Fibroblast of skin of abdomen (primary cell): ENCODE measurements at places on chromosomes 2 and 18.
A peak's percentile ranks its signal among the peaks of the same experiment; 100 is the strongest.

GRCh38 chr2:99656994-99657393 is 167.2 kb upstream of the REV1 start:
- no peak for DNase-seq

DNA sequence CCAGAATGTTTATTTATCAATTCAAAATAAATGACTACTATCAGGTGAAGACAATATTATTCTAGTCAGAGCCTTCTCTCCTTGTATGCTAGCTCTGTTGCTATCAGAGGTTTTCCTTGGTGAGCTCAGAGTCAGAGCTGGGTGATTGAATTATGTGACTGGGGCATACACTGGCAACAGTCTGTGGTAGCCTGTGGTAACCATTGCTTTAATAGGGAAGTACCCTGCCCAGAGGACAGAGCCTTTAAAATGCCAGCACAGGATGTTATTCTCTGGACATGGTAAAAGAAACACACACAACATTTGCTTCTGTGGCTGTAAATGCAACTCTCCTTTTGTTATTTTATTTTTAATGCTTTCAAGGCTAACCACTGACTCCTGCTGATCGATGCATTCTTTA is 124.7 kb downstream of the PPP1R1C start:
- DNase-seq, result no peak

DNA sequence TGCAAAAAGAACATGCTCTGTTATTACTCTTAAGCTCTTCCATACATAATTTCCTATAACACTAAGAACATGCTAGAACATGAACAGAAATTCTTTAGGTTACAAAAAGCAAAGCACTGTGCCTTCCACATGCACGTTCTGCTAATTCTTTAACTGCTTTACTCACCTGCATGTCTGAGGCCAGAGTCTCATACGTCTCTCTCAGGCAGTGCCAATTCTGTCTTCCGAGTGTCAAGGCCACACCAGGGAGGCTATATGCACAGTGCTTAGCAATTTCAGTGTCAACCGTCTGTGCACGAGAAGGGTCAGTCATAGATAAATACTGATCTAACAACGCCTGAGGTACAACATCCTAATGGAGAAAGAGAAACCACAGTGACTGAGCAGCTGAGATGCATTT is 55.1 kb downstream of the PPP4R1 start:
- DNase-seq, result no peak

GRCh38 chr2:36408198-36408703 is 52.7 kb downstream of the CRIM1 start:
- no peak for DNase-seq

GRCh38 chr18:72376256-72376655 is 167.9 kb downstream of the CBLN2 start:
- no peak for DNase-seq

GRCh38 chr2:37829202-37829601 is 95.9 kb upstream of the RMDN2 start:
- DNase-seq, result peak; percentile 97

GRCh38 chr18:56351911-56352500 is 286.4 kb downstream of the TXNL1 start:
- no peak for DNase-seq

GRCh38 chr2:190535586-190535985 is 1.1 kb upstream of the NEMP2 start:
- DNase-seq, result no peak

- DNase-seq, result no peak
Observed at GRCh38 chr2:205617905-205618304, 64.4 kb upstream of the NRP2 start.

DNA sequence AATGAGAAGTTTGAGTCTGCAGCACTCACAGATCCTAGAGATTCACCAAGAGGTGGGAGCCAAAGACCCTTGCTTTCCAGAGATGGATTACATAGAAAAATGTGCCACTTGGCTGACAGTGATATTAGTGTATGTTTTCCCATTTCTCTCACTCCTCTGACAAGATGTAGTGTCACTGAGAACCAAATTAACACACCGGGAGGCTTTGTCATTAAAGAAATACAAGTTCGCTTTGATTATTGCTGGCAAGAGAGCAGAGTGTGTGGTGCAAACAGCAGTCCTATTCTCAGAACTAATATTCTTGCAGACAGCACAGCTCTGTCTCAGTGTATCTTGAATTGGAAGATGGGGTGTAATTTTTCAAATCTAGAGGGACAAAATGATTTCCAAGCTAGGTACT is 171.6 kb upstream of the SETBP1 start:
- no peak for DNase-seq

DNA sequence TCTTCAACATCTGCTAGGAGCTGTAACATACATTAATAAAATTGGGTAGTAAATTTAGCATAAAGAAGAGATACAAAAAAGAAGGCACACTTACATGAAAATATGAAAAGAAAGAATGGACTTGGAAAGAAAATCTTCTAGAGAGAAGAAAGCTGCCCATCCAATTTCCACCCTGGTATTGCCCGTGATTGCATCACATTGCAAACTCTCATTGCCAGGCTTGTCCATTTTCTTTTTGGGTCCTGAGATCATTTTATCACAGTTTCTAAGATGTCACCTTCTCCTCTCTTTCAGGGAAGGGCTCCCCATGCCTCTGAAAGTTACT is 321.5 kb downstream of the RND3 start:
- peak; percentile 31 for DNase-seq

DNA sequence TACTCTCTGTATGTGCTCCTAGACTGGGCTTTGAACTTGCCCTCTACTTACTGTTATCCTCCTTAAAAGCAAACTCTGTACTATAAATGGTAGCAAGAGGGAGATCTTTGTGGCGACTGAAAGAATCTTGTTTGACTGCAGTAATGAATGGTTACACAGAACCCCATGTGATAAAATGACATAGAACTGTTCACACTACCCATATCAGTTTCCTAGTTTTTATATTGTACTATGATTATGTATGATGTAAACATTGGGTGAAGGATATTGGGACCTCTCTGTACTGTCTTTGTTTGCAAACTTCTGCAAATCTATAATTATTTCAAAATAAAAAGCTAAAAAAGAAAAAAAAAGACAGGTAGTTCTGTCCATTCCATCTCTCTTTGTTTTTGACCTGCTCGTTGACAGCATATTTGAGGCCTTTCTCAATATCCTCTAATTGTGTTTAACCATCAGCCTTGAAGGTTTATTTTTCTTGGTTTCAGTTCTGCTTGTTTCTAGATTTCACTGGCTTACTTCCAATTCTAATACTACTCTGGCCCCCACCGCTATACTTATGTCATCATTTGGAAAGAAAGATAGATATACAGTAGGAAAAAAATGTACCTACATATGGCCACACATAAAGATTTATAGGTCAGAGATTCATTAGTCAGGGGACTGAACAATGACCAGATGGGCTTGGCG is 79.2 kb upstream of the MYO3B start:
- DNase-seq, result no peak

DNA sequence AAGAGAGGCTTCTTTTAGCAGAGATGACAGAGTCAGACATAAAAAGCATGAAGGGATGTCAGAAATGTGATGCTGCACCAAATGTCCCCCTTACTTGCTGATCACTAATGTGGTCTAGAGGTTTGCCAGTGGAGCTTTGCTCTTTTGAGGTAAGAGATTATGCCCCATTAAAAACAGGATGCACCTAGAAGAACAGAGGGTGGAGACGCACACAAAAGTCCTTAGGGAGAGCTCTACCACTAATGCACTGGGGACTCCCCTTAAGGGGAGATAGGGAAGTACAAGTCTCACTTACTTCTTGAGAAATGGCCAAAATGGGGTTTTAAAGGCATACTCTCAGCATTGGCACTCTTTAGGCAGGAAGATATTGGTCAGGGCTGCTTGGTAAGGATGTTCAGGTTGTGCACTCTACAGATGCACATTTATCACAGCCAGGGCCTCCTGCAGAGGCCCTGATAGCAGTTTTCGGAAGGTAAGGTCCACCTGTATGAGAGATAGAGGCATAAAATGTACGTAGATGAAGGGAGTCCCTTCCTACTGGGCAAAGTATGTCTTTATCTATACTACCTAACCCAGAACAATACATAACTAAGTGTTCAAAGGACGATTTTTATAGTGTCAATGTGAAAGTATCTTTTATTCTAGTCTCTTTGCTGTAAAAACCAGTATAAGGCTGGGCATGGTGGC is 17.0 kb upstream of the SCYGR1 start:
- DNase-seq, result no peak

GRCh38 chr2:46776687-46777327 is 138.8 kb downstream of the MCFD2 start:
- peak; percentile 73 for DNase-seq

DNA sequence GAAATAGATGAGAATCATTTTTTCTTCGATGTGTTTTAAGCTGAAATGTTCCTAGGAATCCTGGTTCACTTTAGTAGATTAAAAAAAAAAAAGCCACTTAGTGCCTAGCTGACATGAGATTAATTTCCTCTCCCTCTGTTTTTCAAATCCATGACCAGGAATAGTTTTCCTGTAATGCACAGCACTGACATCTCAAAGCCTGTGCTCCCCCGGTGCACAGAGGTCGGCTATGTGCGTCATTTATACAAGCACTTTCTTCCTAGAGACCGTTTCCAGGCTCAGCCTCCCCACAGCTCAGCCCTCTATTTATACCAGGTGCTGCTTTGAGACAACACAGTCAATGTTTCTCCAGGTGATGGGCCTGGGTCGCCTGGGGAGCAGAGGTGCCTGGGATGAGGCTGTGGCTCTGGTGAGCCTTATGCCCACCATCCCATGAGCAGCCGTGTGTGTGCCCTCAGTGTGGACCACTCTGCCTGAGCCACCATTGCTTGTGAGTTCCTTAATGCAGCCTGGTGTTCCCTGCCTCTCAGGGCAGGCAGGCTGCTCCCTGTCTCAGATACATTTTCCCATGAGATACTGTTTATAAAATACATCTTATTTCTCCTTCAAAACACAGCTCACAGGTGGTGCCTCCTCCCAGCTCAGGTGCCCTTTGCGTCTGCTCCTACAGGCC is 515.7 kb upstream of the HS6ST1 start:
- no peak for DNase-seq

GRCh38 chr18:50282521-50283335 is 1.4 kb upstream of the MBD1 start:
- no peak for DNase-seq

DNA sequence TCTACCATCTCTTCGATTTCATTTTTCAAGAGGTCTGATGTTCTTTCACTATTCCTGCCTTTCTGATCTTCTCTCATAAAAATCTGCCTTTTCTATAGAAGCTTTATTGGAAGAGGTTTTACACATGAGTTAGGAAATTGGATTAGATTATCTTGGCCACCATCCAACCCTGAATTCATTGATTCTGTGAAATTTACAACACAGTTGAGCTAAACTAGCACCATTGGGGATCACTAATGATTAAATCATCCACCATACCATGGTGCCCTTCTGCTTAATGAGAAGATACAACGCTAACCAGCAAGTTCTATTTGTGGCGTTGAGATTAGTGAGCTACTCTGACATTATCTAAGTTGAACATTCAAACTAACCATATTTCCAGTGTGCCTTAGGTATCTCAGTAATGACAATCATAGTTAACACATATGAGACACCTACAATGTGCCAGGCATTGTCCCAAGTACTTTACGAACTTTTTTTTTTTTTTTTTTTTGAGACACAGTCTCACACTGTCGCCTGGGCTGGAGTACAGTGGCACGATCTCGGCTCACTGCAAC is 17.3 kb upstream of the LBH start:
- DNase-seq, result no peak

GRCh38 chr2:218393750-218394290 is 5.8 kb upstream of the CTDSP1 start:
- DNase-seq, result no peak
